ENCODE measurements at places on chromosomes 6 and 20. TPM values are rescaled to one million over a fixed set of nuclear protein-coding genes. Genes with fewer than 3 reads are reported as not detected.

DNA sequence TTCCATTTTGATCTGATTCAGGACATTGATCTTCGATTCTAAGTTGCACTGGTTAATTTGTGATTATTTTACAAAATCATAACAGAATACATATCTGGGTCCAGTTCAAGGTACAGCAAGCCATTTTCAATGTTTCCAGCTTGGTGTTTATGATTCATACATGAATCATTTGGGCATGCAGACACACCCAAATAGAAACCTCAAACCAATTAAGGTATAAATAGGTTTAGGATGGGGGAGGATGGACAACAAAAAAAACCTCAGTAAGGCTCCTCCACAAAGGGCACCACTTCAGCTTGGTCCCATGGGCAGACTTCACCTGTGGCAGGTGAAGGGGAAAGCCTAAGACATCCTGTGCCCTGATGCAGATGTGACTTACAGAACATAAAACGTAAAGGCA, 192.7 kb downstream of the KHDC1L start:
- no peak for DNase-seq

DNA sequence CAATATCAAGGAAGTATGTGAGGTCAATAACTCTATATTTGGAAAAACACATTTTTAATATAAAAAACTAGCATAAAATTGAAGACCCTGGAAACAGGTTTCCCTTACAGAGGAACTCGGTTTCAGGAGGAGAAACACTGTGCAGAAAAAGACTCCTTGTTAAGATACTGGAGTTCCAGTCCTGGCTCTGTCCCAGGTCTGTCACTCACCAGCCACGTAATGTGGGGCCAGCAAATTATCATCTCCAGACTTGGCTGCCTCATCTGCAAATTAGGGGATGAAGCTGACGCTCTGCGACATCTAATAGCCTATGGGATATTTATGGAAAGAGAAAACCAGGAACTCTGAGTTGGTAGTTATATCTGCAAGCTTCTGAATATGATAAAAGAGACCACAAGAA, 702.7 kb downstream of the EPHA7 start:
- no peak for DNase-seq

DNA sequence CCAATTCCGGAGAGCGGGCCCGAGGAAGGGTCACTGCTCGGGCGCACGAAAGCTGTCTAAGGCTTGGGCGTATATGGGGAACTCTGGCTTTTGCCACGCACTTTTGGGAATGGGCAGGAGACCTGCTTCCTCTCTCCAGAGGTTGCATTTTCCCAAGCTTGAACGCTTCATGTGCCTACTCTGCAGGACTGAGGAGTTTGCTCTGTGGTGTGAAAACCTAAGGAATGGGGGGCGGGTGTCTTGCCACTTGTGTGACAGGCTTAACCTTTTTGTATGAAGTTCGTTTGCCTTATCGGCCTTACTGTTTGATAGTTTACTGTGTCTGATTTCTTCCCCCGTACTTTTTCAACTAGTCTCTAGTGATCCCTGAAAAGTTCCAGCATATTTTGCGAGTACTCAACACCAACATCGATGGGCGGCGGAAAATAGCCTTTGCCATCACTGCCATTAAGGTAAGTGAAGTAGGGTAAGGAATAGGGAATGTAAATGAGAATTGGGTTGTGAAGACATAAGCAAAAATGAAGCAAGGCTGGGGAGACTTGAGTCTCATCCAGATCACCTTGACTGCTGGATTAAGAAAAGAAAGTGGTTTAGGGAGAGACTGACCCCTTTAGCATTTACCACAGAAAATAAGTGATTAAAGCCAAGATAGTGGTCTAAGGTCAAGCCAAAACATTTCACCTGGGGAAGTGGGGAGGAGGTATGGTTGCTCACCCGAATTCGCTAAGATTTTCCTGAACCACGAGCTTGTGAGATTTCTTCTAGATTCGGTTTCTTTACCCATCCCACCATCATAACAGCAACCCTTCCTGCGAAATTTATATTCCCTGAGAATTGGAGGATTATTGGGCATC, 627 bp downstream of the RPS18 start:
- no peak for DNase-seq

- DNase-seq, result no peak
Observed at GRCh38 chr20:13396022-13396421, 174.9 kb downstream of the ISM1 start.

DNA sequence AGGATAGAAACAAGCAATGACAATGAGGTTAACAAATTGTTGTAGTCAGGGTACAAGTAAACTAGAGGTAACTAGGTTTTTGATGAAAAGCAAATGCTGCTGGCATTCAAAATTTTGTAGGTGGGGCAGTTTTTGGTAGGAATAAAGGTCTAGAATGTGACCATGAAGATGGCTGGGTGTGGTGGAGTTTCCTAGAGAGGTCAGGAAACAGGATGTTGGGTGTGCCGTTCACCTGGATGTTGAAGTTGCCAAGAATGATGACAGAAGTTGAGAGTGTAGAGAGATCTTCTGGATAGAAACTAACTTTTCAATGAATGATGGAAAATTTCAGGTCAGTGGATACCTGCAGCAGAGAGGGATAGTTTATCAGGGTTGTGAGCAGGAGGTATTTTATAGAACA, 22.7 kb downstream of the MAPK14 start:
- no peak for DNase-seq

AHI1 gene
- polyA plus RNA-seq, result 6.6 TPM
